Mammary epithelial cell (primary cell): ENCODE measurements at places on chromosomes 7 and 10. TPM values are rescaled to one million over a fixed set of nuclear protein-coding genes. Genes with fewer than 3 reads are reported as not detected.

DNA sequence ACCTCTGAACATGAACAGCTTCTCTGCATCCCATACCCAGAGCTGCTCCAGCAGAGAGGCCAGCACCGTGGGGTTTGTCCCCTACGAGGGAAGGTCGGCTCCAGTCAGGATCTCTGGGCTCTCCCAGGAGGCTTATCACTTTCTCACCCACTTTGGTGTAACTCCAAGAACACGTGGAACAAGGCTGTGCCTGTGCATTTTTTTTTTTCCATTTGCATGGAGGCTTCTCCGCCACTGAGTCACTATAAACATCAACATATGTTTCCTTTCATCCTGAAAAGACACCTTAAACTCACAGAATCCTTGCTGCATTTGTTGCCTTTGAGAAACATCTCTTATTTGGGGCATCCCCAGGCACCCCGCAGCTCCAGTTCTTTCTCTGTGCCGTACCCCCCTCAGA lies 29.4 kb upstream of the ECHDC3 start:
- no peak for DNase-seq

SLC26A4 gene
- total RNA-seq: 0.08 TPM in 1 of 2 replicates, not detected in the other

GRCh38 chr7:32163141-32163806 lies 93.1 kb upstream of the PDE1C start:
- peak; percentile 90 for DNase-seq

GPR26 gene
- total RNA-seq: not detected in 2 replicates

DNA sequence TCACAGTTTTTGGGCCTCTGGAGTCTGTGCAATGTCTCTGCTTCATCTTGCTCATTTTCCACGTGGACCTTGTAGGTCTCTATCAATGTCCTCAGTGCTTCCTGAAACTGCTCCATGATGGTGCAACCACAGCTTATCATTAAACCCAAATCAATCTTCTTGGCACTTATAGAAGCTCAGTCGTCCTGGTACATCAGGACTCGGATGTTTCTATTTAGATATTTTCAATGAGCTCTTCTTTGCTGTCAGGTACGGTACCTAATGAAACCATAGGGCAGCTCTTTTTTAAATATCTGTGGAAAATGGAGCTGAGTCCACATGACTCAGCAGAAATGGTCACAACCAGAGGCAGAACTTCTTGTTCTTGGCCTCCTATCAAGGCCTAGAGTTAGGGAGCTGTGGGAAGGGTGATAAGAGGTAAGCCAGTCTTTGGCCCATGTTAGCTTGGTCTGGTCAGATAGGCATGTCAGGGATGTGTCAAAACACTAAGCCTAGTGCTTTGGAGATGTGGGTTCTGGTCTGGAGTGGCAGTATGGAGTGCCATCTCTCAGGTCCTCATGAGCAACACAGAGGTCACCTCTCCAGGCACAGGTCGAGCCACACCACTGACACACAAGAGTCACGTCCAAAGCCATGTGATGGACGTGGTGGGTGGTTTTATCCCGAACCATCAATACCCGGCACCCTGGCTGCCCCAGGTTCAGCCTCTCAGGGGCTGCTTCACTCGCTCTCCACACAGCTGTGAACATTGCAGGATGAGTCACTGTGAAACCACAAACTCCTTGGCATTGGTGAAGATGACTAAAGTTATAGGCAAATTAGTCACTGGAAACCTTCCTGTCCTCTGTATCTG lies 87.0 kb downstream of the TBXAS1 start:
- DNase-seq: peak; percentile 98

CYP2C18 gene
- not detected in 2 replicates for total RNA-seq

- no peak for DNase-seq
These were observed 145.0 kb upstream of the LRRTM3 start for GRCh38 chr10:66780796-66781195.

GRCh38 chr10:5480162-5480941 lies 19.0 kb downstream of the CALML5 start:
- no peak for DNase-seq

DNA sequence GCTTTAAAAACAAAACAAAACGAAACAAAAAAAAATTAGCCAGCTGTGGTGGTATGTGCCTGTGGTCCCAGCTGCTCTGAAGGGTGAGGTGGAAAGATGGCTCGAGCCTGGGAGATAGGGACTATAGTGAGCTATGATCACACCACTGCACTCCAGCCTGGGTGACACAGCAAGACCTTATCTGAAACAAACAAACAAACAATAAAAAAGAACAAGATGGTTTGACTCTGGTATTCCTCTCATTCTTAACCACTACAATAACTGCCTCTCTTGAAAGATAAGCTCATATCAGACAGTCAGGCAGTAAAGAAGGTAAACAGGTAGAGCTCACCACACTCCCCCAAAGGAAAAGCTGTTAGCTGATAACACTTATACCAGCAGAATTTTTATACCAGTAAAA lies 14.1 kb upstream of the DUSP5 start:
- DNase-seq: no peak

DNA sequence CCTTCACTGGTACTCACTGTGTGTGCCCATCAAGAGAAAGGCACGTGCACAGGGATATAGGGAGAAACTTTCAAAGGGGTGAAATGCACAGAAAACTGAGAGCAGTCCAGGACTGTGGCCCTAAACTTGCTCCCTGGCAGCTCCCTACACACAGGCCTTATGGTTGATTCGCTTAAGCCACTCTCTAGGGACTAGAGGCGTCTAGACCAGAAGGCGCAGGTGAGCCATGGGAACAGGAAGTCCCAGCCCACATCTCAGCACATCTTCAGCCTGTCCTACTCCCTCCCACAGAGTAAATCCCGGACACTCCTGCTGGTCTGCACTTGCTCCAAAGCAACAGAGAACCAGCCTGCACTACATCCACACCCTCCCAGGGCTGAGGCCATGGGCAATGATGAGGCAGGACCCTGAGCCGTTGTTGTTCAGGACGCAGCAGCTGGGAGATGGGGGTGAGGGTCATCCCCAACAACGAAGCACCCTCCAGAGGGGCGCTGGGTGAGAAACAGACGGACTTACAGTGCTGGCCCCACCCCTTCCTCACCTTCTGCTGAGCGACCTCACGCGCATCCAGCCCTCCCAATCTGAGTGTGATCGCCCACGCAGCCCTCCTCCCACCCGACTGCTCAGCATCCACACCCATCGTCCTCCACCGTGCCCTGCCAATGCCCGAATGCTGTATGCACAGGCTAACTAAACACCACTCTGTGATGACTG lies 109.3 kb downstream of the TNS3 start:
- DNase-seq: no peak

DNA sequence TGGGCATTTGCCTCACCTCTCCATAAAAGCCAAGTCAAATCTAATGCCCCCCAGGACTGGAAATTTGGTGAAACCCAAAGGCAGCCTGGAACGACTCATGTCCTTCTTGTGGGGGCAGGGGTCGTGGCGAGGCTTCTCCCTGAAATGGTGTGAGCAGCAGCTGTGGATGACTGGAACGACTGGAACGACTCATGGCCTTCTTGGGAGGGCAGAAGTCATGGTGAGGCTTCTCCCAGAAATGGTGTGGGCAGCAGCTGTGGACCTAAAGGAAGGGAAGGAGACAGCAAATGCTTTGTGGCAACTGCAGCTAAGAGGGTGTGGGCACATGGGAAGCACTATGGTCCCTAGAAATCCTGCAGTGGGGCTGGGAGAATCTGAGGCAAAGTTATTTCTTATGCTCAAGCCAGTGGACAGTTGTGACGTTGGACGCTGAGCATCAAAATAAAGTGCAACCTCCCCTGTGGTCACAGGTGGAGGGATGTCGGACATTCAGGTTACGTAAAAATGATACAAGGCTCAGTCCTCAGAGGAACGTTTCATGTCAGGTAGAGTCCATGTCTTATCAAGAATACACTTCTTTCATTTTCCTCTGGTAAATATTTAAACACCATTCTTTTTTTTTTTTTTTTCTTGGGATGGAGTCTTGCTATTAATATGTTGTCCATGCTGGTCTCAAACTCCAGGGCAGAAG lies 107.0 kb upstream of the KIF5B start:
- DNase-seq: no peak

ACHE gene
- 0.14 and 0.40 TPM in 2 replicates for total RNA-seq

PTF1A gene
- total RNA-seq: not detected

DNA sequence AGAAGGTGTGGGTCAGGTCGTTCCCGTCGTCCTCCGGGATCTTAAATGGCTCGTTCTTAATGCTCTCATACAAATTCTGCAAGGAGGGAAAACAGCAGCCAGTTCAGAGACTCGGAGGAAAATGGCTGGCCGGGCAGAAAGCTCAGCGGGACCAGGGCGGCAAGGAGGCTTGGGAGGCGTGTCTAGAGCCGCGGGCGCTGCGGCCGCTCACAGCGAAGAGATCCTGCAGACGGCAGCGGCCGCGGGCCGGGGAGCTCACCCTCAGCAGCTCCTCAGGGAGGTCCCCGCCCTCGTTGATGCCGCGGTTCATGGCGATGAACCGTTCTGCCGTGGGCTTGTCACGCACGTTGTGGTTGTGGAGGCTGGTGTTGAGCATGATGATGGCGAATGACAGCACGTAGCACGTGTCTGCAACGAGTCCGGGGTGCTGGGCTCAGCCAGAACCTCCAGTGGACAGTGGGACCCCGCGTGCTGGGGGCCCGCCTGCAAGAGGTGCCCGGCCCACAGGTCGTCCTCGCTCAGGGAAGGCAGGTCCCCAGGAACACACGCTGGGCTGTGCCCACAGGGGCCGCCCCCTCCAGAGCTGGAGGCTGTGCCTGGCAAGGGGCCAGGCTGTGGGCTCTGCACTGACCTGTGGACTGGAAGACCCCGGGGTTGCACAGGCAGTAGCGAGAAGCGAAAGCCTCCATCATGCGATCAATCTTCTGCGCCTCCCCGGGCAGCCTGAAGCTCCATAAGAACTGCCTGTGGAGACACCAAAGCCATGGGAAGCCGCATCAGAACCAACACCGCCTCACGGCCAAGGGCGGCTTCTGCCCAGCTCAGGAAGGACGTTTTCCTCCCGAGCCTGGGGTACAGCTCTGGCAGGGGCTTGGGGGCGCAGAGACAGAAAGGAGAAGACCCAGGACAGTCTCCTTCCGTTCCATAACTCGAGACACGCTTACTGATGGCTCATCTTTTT lies 101.6 kb downstream of the CYTH3 start:
- no peak for DNase-seq

PSPH gene
- total RNA-seq: 54.7 and 56.7 TPM in 2 replicates

- no peak for DNase-seq
These were observed 17.6 kb downstream of the EVX1 start for GRCh38 chr7:27260211-27260610.

DNA sequence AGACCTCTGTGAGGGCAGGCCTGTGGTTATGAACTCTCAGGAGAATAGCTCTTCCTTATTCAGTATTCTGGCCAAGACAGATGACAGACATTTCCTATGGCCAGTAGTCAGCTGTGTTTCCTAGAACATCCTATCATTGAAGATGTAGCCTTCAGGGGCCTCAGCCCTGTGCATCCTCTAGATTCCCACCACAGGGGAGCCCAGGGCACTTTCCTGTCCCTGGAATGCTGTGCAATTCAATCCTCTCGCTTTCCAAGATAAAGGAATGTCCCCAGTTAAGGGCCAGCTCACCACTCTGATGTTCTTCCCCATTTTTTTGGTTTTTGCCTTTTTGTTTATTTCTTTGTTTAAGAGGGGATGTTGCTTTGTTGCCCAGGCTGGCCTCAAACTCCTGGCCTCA lies 578.8 kb upstream of the C7orf33 start:
- no peak for DNase-seq

GRCh38 chr10:69089638-69090599 lies 2.0 kb downstream of the SRGN start:
- DNase-seq: no peak

ADGRA1 gene
- not detected for total RNA-seq

DNA sequence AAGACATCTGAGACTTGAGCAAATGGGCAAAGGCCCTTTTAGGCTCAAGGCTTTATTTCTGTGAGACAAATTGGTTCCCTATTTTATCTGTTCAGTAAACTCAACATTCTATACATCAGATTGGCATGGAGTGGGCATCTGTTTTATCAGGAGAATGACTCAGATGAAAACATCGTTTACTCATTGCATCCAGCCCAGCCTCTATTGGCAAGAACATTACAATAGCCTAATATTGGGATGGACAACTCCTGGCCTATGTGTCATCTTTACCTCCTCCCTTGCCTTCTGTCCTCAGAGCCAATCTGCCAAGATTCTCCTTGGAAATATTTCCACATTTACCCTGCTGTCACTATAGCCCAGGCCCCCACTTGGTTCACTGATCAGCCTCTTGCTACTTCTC lies 5.5 kb upstream of the BLNK start:
- DNase-seq: peak; percentile 73

GRCh38 chr10:91006752-91007346 lies 86.0 kb upstream of the ANKRD1 start:
- no peak for DNase-seq

GRCh38 chr10:101311185-101312066 lies 42.5 kb upstream of the BTRC start:
- no peak for DNase-seq

ACBD7 gene
- total RNA-seq: 0.33 TPM

ANKRD61 gene
- total RNA-seq: not detected in 2 replicates

DNA sequence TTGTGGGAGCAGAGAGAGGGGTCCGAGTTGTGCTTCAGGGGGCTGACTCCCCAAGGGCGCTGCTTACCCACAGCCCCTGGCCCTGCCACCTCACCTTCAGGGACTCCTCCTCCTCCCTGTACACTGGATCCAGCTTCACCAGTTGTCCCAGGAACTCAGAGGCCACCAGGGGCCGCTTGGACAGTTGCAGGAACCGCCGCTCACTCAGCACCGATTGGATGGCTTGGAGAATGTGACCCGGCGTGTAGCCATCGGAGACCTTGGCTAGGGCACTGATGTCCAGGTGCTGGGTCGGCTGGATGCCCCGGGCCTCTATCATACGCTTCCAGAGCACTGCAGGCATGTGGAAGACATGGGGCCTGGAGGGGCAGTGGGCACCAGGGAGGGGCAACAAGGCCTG lies 4.5 kb upstream of the ASB10 start:
- DNase-seq: no peak

GRCh38 chr7:21142081-21142480 lies 285.8 kb upstream of the SP4 start:
- no peak for DNase-seq

LIPJ gene
- not detected in 2 replicates for total RNA-seq

DNA sequence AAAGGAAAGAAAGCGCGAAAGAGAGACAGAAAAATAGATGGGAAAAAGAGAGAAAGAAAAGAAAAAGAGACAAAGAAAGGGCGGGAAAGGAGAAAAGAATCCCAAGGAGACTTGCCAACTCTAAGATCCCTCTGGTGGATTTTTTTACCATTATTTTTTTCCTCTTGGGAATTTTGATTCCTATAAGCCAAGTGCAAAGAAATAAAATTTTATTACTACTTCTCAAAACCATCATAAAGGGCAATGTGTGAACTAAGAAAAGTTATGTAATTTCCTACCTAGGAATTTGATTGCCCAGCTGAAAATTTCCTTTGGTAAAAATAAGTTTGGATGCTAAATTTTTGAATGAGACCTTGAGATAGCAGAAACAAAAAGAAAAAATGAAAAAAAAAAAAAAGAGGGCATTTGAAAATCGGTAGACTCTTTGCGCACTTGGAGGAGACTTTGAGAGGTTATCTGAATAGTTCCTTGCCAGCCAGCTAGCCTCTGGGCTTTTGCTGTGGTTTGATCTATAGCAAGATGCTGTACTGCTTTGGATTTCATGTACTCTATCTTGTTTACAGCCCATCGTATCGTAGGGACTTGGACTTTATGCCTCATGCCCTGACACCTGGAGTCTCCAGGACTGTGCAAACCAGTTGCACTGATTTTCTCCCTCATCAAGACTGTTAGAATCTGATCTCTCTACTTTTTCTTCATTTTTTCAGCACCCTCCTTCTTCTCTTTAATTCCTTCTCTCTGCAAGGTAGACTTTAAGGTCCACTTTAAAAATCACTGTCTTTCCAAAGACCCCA lies 535.4 kb upstream of the MKI67 start:
- no peak for DNase-seq

GPER1 gene
- 0.33 TPM for total RNA-seq

CALHM3 gene
- total RNA-seq: not detected in 2 replicates
